ENCODE measurements at places on chromosomes 13 and 19. TPM values are rescaled to one million over a fixed set of nuclear protein-coding genes. Genes with fewer than 3 reads are reported as not detected.

The IGFL1 gene
- total RNA-seq = not detected

GRCh38 chr19:18507727-18508440 lies 14.0 kb downstream of the ELL start:
- H3K36me3 ChIP-seq = peaks cover 3% of the 10 kb centered on the region
- H3K4me3 ChIP-seq = peak overlapping the region; percentile 45
- peak overlapping the region; percentile 90 for H3K27ac ChIP-seq
- DNase-seq = no peak
- H3K27me3 ChIP-seq = no peaks in the 10 kb centered on the region

GRCh38 chr13:46114613-46115012 lies 9.8 kb upstream of the CPB2 start:
- peaks cover 30% of the 10 kb centered on the region for H3K27me3 ChIP-seq
- no peak overlapping the region for H3K4me3 ChIP-seq
- H3K4me1 ChIP-seq = peaks cover 2% of the 10 kb centered on the region
- DNase-seq = no peak
- H3K27ac ChIP-seq = no peak overlapping the region

- H3K27ac ChIP-seq = no peak overlapping the region
- DNase-seq = no peak
- no peak overlapping the region for H3K4me3 ChIP-seq
- H3K4me1 ChIP-seq = no peaks in the 10 kb centered on the region
- no peaks in the 10 kb centered on the region for H3K36me3 ChIP-seq
These were observed 1082.6 kb downstream of the EFNB2 start for GRCh38 chr13:105452895-105453294.

GRCh38 chr19:44939668-44940067 lies 2.4 kb upstream of the APOC4 start:
- H3K27me3 ChIP-seq = peaks cover 3% of the 10 kb centered on the region
- no peaks in the 10 kb centered on the region for H3K4me1 ChIP-seq
- no peak overlapping the region for H3K4me3 ChIP-seq

- H3K4me1 ChIP-seq = peaks cover 10% of the 10 kb centered on the region
- H3K36me3 ChIP-seq = no peaks in the 10 kb centered on the region
- H3K4me3 ChIP-seq = no peak overlapping the region
These were observed 6.9 kb downstream of the PAK4 start for GRCh38 chr19:39132344-39132969.

The ZNF329 gene
- total RNA-seq = 5.6 TPM

GRCh38 chr19:44582581-44583265 lies 30.6 kb upstream of the IGSF23 start:
- H3K27ac ChIP-seq = no peak overlapping the region
- H3K4me3 ChIP-seq = no peak overlapping the region
- no peaks in the 10 kb centered on the region for H3K36me3 ChIP-seq
- H3K4me1 ChIP-seq = peaks cover 6% of the 10 kb centered on the region

DNA sequence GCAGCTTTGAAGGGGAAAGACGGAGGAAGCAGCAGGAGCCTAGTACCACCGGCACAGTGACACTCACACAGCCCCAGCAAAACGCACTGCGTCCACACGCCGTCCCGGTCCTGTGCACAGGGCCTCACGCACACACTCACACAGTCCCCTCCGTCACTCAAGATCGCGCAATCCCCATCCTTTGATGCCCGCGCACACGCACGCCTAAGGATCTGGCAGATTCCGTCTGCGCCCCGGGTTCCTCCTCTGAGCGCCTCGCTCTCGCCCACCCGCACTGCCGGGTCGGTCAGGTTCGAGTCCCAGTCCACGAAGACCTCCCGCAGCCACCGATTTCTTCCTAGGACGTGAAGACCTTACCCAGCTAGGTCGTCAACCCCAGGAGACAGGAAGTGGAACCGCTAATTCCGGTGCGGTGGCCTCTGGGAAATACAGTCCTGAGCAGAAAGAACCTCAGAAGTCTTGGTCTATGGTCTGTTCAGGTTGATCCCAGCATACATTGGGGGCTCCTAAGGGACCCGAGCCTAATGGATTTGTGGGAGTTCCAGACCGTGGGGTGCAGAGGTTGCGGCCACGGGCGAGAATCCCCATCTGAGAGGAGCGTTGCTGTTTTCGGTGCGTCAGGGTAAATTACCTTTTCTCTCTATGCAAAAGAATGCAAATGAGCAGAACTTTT lies at the start of gene ZNF780B:
Gene ZNF780B, minus strand, starts transcription at position 400 of the 673 bp plus-strand sequence. CDS start 5,899 bp downstream, outside the sequence.
- peak within 1 kb of the TSS; percentile 99 for H3K27ac ChIP-seq
- H3K36me3 ChIP-seq = peaks cover 36% of the 10 kb centered on the region
- peaks cover 5% of the 10 kb centered on the region for H3K27me3 ChIP-seq

DNA sequence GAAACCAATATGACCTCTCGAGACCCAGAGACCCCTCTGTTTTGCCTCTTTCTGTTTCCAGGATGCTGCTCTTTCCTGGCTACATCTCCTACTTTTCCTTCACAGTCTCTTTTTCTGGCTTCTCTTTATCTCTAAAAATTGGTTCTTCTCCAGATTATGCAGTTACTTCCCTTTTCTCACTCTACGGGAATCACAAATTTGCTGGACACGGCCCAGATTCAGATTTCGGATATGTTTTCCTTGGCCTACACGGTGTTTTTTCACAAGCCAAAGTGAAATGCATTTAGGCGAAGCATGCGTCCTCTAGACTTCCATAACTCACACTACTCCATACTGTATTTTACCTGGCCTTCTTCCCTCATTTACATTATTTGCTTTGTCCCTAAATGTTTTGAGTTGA lies 214.7 kb upstream of the MIR17HG start:
- no peak overlapping the region for H3K27ac ChIP-seq
- no peak for DNase-seq
- H3K4me1 ChIP-seq = no peaks in the 10 kb centered on the region
- no peaks in the 10 kb centered on the region for H3K36me3 ChIP-seq

The ABHD8 gene
- total RNA-seq = 9.7 TPM

The WDR87 gene
- not detected for total RNA-seq

DNA sequence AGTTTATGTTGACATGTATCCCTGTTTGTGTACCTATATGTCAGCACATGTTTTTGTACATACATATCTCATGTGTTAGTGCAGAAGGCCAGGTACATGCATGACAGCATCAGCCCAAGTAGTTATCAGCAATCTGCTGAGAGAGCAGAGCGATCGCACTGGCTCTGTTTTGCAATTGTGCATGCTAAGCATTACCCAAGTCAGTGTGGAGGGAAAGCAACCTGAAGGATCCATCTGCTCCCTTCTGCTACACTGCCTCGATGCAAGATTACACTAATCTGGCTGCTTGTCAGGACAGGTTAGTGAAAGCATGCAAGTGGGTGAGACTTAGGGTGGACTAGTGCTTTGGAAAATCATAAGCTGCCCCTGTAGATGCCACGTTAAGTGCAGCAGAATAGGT lies 211.8 kb downstream of the PCCA start:
- no peak overlapping the region for H3K27ac ChIP-seq
- H3K4me1 ChIP-seq = no peaks in the 10 kb centered on the region
- H3K27me3 ChIP-seq = no peaks in the 10 kb centered on the region
- H3K4me3 ChIP-seq = no peak overlapping the region

The C5AR1 gene
- 1.0 TPM for total RNA-seq

The IGFL2 gene
- not detected for total RNA-seq

- no peak overlapping the region for H3K27ac ChIP-seq
- H3K36me3 ChIP-seq = no peaks in the 10 kb centered on the region
- H3K4me1 ChIP-seq = no peaks in the 10 kb centered on the region
- DNase-seq = no peak
- no peak overlapping the region for H3K4me3 ChIP-seq
- H3K27me3 ChIP-seq = no peaks in the 10 kb centered on the region
These were observed 335.7 kb downstream of the DCT start for GRCh38 chr13:94143624-94144350.

- H3K4me3 ChIP-seq = no peak overlapping the region
- no peaks in the 10 kb centered on the region for H3K36me3 ChIP-seq
- no peak for DNase-seq
- H3K27ac ChIP-seq = no peak overlapping the region
- no peaks in the 10 kb centered on the region for H3K27me3 ChIP-seq
These were observed 412.5 kb downstream of the DACH1 start for GRCh38 chr13:71454509-71454908.

DNA sequence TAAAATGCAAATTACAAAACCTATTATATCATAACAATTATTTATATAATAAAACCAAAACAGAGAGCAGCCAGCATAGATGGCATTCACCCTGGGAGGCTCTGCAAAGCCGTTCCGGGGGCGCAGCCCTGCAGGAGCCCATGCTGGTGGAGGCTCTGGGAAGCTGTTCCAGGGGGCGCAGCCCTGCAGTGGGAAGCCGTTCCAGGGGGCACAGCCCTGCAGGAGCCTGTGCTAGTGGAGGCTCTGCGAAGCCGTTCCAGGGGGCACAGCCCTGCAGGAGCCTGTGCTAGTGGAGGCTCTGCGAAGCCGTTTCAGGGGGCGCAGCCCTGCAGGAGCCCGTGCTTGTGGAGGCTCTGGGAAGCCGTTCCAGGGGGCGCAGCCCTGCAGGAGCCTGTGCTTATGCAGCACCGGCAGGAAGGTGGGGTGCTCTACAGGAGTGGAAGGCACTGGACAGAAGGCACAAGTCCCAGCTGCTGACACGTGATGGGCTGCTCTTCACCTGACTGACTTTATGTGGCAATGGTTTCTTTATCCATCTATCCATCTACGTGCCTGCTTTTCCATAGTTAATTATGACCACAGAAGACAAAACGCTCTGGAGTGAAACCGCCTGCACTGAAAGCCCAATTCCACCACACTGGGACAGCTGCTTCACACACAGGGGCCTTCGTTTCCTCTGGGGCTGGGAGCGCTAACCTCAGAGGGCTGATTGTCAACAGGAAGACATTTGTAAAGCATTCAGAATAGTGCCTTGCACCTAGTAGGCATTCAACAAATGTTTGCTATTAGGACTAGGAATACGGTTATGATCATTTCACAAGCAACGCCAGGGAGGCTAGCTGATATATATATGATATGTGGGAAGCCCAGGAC lies 23.7 kb downstream of the PCID2 start:
- H3K27me3 ChIP-seq = no peaks in the 10 kb centered on the region
- H3K4me1 ChIP-seq = peaks cover 52% of the 10 kb centered on the region
- DNase-seq = peak; percentile 50
- H3K36me3 ChIP-seq = peaks cover 70% of the 10 kb centered on the region
- H3K27ac ChIP-seq = peak overlapping the region; percentile 73

DNA sequence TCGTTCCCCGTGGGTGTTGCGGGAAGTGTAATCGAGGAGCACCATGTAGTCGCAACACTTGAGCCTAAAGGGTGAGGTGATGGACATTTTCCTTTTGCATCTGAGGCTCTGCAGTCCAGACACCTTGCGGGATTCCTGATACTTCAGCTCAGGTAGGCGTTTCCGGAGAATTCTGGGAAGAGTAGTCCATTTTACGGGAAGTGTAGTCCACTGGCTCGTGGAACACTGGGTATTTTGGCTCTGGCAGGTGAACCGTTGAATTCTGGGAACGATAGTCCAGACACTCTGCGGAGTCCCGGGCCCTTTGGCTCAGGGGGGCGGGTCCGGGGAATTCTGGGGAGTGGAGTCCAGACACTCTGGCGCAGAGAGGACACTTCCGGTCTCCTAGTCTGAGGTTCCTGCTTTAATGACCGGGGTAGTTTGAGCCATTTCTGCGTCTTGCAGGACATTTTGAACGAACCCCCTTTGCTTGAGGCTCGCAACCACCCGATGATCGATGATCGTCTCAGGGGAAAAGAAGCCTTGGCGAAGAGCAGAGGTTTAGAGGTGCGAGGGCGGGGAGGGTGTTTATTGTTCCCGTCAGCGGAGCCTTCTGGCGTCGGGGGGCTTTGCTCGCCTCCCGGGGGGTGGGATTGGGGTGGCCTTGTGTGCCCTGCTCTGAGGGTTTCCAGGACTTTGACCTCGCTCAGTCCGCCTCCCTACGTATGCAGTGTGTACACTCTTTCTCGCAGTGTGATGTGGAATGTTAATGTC lies at the start of gene ZNF223:
Gene ZNF223, plus strand, starts transcription at position 387 of the 753 bp plus-strand sequence. CDS start 3,141 bp downstream, outside the sequence.
- DNase-seq = peak; percentile 35
- no peaks in the 10 kb centered on the region for H3K27me3 ChIP-seq
- H3K4me1 ChIP-seq = peaks cover 20% of the 10 kb centered on the region

The KLK12 gene
- not detected for total RNA-seq

- H3K36me3 ChIP-seq = no peaks in the 10 kb centered on the region
- DNase-seq = no peak
- H3K4me3 ChIP-seq = peak overlapping the region; percentile 88
- peaks cover 30% of the 10 kb centered on the region for H3K4me1 ChIP-seq
- peaks cover 2% of the 10 kb centered on the region for H3K27me3 ChIP-seq
These were observed 1.6 kb downstream of the MISP3 start for GRCh38 chr19:14073925-14074838.

GRCh38 chr13:113958373-113958772 lies 15.5 kb downstream of the C13orf46 start:
- peaks cover 8% of the 10 kb centered on the region for H3K36me3 ChIP-seq
- no peak overlapping the region for H3K4me3 ChIP-seq
- H3K27ac ChIP-seq = no peak overlapping the region
- H3K4me1 ChIP-seq = no peaks in the 10 kb centered on the region

DNA sequence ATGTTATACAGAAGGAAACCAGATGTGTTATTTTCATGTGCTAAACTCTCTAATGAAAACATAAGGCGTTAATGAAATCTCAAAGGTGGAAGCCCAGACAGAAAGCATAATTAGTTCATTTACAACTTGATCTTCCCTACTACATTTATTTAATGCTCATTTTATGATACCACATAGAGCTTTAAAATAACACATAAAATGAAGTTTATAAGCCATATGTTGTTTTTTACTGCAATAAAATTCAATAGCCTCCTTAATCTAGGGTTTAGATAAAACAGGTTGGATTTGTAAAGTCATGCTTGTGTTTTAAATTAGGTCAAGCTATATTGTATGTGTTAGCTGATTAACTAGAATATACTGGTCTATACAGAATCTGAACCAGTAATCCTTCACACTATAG lies 81.2 kb downstream of the TNFRSF19 start:
- H3K27me3 ChIP-seq = peaks cover 28% of the 10 kb centered on the region
- no peak overlapping the region for H3K27ac ChIP-seq
- no peak for DNase-seq
- H3K4me3 ChIP-seq = no peak overlapping the region
- H3K36me3 ChIP-seq = no peaks in the 10 kb centered on the region
- peaks cover 6% of the 10 kb centered on the region for H3K4me1 ChIP-seq

GRCh38 chr13:27211771-27212364 lies 39.5 kb upstream of the RPL21 start:
- no peak for DNase-seq
- no peaks in the 10 kb centered on the region for H3K27me3 ChIP-seq
- H3K4me1 ChIP-seq = peaks cover 10% of the 10 kb centered on the region
- no peak overlapping the region for H3K4me3 ChIP-seq
- peaks cover 3% of the 10 kb centered on the region for H3K36me3 ChIP-seq
- no peak overlapping the region for H3K27ac ChIP-seq

GRCh38 chr19:41296433-41296871 lies 13.5 kb upstream of the CCDC97 start:
- peaks cover 71% of the 10 kb centered on the region for H3K4me1 ChIP-seq
- H3K36me3 ChIP-seq = peaks cover 93% of the 10 kb centered on the region
- H3K27me3 ChIP-seq = no peaks in the 10 kb centered on the region
- H3K4me3 ChIP-seq = no peak overlapping the region
- peak overlapping the region; percentile 71 for H3K27ac ChIP-seq

Data from activated CD8-positive, alpha-beta T cell treated with anti-CD3 and anti-CD28 coated beads, Interleukin-2, amount 10 ng/mL, durations not matched to agents 7 days and 5 days (primary cell).